ENCODE measurements at places on chromosomes 11 and 22.

GRCh38 chr11:108669711-108670110 is 4.8 kb downstream of the DDX10 start:
- DNase-seq = no peak

DNA sequence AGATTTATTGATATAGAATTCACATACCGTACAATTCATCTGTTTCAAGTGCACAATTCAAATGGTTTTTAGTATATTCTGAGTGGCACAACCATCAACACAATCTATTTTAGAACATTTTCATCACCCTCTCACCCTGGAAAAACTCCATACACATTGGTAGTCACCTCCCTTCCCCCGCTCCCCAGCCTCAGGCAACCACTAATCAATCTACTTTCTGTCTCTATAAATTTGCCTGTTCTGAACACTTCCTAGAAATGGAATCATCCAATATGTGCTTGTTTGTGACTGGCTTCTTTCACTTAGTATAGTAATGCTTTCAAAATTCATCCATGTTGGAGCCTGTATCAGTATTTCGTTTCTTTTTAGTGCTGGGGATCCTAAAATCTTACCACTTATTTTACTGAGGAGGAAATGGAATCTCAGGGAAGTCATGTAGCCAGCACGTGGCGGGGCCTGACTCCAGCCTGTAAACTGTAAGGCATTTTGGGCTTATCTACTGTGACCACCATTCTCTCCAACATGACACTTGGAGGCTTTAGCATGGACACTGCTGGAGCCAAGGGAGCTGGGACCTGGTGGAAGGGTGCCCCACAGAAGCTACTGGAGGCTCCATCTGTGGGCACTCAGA is 905 bp upstream of the UCP3 start:
- no peak for DNase-seq

DNA sequence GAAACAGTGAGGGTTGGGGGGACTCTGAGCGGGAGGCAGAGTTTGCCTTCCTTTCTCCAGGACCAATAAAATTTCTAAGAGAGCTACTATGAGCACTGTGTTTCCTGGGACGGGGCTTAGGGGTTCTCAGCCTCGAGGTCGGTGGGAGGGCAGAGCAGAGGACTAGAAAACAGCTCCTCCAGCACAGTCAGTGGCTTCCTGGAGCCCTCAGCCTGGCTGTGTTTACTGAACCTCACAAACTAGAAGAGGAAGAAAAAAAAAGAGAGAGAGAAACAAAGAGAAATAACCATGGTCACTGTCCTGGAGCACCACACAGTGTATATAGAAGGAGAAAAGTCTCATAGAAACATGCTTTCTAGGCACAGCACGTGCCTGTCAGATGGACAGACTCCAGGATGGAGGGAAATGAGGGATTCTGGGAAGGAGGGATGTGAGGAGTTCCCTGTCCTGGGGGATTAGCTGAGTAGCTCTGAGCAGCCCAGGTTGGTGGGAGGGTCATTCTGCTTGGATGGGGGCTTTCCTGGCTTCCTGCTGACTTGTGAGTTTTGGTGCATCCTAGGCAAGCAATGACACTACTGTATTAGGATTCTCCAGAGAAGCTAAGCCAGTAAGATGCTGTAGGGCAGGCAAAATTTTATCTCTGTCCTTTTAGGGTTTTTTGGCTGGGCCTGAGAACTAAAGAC is 3.1 kb downstream of the GSTP1 start:
- DNase-seq = no peak

GRCh38 chr22:45198463-45198795 is 34.7 kb downstream of the NUP50 start:
- no peak for DNase-seq

- DNase-seq = no peak
Observed at GRCh38 chr22:27535452-27535851, 266.1 kb downstream of the MN1 start.

- DNase-seq = no peak
Observed at GRCh38 chr11:22192642-22193347, at the start of gene ANO5. Gene ANO5, plus strand, starts transcription at chr11:22193085. Its CDS starts 408 bp downstream, at chr11:22193493.

GRCh38 chr11:112776834-112777233 is 184.4 kb upstream of the NCAM1 start:
- no peak for DNase-seq

GRCh38 chr22:38901111-38901641 is 29.2 kb upstream of the CBX6 start:
- no peak for DNase-seq

DNA sequence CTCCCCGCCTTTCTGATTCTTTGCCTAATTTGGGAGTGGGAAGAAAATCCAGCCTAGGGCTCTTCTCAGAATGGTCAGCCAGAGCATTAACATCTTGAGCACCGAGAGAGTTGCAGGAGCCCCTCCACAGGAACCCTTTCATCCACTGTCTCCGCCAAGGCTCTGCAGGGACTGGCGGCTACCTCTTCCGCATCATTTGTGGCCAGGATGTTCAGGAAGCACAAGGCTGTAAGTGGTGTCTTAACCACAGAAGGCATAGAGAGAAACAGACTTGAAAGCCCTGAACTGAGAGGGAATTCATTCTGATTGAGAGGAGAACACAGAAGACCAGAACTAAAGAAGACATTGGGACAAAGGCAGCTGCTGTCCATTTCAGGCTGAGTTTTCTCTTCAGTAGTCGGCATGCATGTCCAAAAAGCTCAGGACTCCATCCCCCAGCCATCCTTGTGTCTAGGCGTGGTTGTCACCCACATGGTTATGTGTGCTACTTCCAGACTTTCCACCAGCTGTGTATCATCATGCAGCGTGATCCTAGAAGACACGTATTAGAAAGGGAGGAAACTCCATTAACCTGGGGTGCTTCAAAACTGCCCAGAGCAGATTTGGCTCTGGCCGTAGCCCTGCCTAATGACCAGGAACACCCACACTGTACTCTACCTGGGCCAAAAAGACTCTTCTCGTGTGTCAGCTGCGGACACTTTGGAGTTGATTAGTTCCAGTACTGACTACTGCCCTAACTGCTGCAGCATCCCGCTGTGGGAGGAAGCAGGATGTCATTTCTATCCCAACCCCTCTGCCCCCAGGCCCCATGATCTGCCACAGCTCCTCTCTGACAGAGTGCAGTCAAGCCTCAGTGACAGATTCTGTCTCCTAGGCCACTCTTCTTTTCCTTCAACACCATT is 725.1 kb downstream of the NTM start:
- no peak for DNase-seq

GRCh38 chr22:29359469-29359868 is 28.9 kb downstream of the AP1B1 start:
- no peak for DNase-seq

DNA sequence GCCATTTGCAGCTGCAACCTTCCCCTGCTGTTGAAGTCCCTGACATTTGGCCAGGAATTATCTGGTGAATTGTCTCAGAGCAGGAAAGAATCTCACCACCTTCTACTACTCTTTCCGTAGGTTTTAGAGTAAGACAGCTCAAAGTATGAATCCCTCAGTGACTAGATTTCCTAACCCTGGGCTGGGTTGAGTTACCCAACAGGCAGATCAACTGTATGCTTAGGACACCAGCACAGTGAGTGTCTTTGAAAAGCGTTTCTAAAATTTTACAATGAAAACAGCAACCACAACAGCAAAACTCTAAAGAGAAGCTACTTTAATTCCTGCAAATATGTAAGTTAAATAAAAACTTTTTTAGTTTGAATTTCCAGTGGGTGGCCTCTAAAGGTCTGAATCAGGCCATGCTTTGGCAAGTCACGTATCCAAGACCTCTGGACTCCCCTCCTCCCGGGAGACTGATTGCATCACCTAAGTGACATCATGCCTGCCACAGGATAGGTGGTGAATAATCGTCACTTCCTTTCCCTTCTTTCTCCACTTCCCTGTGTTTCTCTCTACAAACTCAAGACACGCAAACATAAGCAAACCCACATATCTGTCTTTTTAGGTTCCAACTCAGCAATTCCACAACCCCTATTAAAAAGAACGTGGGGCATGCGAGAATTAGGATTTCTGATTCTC is 7.8 kb downstream of the OR8B12 start:
- no peak for DNase-seq

DNA sequence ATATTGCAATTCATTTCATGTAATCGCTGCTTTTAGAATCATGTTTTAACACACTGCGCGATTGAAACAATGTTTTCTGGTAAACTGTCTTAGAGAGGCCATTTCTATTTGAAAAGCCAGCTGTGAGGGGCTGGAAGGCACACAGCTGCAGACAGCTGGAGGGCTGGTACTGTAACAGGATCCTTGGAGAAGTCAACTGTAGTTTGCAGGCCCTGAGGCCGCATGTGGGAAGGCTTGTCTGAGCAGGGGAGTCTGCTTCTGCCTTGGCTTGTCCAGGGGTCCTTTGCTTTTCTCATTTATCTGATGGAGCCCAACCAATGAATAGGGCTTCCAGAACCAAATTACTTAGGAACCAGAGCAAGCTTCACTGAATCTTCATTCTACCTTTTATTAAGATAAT is 313.5 kb downstream of the BLID start:
- DNase-seq = no peak

DNA sequence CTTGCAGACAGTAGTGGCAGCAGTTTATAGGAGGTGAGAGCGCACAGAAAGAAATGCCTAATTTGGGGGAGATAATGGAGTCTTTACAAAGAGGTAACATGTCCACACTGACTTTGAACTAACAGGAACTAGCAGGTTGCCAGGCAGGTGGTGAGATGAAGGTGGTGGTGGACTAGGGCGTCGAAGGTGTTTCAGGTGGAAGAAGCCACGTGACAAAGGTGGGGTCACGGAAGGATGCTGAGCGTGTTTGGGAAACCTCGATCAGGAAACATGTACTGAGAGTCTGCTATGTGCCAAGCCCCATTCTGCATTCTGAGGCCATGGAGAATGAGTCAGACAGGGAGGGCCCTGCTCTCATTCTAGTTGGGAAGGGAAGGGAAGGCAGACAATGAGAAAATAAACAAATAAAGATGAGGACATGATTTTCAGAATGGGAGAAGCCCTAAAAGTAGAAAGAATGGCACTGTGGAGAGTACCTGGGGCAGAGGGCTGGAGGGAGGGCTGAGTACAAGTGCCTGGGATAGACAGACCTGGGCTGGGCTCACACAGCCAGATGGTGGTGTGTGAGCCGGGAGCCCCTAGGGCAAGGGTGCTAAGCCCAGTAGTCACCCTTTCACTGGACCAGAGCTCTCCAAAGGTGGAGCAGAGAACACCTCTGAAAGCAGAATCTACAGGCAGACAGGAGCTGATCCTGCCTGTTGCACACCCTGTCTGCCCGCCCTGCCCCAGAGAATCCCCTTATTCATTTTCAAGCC is 16.2 kb upstream of the NNMT start:
- peak; percentile 80 for DNase-seq

DNA sequence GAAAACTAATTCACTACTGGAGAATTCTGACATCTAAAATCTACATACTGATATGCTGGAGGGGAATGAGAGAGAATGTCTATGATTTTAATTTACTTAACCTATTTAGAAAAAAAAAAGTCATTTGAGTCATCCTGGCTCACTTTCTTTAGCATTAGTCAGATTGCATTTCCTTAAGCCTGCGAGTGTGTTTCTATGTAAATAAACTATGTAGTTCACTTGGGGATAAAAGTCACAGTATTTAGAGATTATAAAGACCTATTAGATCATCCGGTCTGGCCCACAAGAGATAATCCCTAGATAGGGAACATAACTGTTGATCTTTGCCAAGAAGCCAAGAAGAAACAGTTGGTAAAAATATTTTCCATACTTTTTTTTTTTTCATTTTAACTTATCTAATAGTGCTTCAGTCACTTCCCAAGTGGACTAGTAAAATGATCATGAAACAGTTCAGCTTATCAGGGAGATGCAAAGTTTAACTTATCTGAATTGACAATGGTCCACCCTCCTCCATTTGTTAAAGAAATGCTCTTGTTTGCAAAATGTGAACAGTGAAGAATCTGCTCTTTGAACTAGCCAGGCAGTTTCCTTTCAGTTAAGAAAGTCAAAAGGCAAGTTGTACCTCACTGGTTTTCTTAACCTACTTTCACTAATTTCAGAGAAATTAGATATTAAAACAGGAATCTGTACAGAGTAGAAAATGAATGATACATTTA is 21.2 kb upstream of the BLID start:
- DNase-seq = no peak

DNA sequence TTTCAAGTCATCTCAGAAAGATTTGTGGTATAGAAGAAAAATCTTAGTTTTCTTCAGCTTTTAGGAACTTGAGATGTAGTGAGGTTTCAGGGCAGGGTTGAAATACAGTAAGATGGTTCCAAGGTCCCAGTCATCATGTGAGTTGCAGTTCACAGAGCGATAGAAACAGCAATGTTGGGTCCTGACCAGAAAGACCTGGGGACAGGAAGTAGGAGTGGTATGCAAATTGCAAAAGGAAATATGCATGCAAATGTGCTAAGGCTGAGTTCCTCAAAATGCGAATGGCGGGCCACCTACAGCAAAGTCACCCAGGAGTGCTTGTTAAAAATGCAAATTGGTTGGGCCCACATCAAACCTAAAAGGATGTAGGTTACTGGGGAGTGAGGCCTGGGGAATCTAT is 1032.7 kb upstream of the TENM4 start:
- DNase-seq = no peak

GRCh38 chr11:94801866-94802460 is 33.8 kb downstream of the AMOTL1 start:
- no peak for DNase-seq

DNA sequence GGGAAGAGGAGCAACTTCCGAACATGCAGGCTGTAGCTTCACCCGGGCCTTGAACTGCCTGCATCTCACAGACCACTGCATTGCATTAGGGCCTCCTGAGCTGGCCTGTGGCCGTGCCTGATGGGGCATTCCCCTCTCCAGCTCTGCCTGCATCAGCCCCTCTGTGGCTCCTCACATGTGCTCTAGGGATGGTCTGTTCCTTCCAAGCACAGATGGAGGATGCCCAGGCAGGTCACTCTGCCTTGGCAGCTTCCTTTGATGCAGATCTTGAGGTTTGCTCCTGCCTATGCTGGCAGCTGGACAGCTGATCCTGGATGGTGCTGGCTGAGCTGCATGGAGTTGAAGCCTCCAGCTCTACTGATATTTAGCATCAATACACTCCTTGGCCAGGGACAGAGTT is 28.5 kb downstream of the AMPD3 start:
- no peak for DNase-seq

DNA sequence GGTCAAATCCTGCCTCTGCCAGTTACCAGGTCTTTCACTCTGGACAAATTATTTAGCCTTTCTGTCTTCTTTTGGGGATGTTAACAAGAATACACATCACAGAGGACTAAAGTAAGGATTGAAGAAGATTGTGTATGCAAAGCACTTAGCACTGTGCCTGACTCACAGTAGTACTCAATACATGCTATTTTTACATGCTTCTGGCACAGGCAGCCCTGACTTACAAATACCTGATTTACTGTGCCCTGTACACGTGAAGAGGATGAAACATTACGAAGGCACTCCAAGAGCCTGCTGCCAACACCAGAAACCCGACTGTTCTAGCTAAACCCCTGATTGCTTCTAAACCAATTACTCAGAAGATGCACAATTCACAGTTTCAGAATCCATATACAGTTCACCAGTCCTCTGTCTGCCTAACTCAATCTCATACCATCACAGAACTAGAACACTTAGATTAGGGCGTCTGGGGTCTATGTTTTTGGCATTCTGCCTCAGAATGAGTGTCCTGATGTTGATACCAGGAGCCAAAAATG is 300.9 kb upstream of the DDI1 start:
- DNase-seq = no peak

- DNase-seq = no peak
Observed at GRCh38 chr11:129888451-129888850, 6.9 kb downstream of the NFRKB start.
